ENCODE measurements at places on chromosomes 16 and 17.

DNA sequence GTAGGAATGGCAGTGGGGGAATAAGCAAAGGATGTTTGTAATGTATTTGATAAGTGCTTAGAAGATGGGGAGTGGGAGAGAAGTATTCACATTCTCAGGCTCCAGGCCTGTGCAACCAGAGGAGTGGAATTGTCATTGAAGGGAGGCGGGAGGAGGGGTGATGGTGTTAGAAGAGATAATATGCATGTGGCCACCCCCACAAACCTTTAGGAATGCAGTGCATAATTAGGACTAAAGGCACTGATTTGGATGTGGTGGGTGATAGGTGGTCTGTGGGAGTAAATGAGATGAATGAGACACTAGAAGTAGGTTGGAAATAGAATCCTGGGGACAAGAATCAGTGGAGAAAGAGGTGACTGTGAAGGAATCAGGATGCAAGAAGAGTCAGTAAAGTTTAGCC, 27.1 kb downstream of the UTP18 start:
- DNase-seq: no peak

- no peak for DNase-seq
These were observed 9.1 kb downstream of the TSPOAP1 start for GRCh38 chr17:58319173-58320162.

GRCh38 chr16:66304961-66305360, 61.5 kb upstream of the CDH5 start:
- no peak for DNase-seq

DNA sequence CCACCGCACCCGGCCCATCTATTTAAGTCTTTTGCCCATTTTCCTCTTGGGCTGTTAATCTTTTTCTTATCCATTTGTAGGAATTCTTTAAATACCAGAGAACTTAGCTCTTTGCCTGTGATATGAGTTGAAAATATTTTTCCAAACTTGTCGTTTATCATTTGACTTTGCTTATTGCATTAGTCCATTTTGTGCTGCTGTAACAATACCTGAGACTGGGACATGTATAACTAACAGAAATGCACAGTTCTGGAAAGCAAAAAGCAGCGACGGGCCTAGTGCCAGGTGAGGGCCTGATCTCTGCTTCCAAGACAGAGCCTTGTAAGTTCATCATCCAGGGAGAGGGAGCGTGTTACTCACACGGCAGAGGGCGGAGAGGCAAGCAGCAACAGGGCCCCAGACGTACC, 25.6 kb upstream of the BHLHA9 start:
- no peak for DNase-seq

- DNase-seq: no peak
These were observed 41.5 kb downstream of the CD300LF start for GRCh38 chr17:74671031-74671771.

DNA sequence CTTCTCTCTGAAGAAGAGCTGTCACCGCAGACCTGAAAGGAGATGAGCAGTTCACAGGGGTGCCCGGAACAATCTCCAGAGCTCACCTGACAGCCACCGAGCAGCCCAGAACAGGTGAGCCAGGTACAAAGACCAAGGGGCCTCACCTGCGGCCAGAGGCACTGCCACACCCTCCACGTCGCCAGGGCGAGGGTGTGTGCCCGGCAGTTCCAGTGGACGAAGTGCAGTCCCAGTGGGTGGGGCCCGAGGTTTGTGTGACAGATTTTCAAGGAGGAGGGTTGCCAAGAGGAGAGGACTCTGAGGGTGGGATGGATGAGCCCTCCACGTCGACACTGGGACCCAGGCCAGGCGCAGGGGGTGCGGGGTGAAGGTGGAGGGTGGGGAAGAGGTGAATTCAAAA, 61.7 kb downstream of the SMPD3 start:
- no peak for DNase-seq

DNA sequence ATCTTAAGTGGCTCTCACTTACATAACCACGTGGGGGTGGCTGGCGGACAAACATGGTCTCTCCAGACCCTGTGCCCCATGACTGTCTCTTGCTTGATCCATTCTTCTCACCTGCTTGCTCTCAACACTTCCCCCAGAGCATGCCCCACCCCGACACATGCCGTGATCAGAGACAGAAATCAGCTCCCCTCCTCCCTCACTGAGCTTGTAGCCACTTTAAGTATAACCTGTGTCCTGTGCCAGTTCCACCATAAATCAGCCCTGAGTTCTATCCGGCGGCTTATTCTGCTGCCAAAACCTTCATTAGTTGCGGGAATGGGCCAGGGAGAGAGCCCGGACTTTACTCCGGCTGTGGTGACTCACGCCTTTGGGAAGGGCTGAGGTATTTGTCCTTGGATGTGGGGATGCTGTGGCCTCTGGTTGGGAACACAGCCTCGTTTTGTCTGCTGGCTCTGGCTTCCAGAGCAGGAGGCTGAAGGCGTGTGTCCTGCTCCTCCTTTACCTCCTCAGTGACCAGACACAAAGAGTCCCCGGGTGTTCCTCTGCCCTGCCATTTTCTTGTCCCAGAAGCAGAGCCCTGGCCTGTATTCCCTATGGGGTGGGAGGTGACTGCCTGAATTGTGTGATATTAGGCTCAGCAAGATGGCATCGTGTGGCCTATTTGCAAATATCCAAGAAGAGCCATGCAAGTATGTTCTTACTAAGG, 21.1 kb downstream of the ANKRD40 start:
- DNase-seq: no peak

DNA sequence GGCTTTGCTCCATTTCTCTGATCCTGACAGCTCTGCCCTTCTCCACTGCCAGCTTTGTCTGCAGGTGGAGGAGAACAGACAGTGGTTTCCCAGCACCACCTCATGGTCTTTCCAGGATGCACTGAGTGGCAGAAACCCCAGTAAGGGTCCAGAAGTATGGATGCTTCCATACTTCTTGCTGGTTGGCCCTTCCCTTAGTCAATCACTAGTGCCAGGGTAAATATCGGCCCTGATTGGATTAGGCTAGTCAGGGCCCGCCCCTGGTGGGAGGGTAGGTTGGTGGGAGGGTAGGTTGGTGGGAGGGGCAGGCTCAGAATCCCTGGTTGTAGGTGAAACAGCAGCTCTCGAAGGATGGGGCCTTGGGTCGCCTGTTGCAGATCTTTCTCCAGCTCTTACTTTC, 10.2 kb downstream of the RNF213 start:
- no peak for DNase-seq

GRCh38 chr17:59277031-59277430, 54.4 kb upstream of the YPEL2 start:
- no peak for DNase-seq

DNA sequence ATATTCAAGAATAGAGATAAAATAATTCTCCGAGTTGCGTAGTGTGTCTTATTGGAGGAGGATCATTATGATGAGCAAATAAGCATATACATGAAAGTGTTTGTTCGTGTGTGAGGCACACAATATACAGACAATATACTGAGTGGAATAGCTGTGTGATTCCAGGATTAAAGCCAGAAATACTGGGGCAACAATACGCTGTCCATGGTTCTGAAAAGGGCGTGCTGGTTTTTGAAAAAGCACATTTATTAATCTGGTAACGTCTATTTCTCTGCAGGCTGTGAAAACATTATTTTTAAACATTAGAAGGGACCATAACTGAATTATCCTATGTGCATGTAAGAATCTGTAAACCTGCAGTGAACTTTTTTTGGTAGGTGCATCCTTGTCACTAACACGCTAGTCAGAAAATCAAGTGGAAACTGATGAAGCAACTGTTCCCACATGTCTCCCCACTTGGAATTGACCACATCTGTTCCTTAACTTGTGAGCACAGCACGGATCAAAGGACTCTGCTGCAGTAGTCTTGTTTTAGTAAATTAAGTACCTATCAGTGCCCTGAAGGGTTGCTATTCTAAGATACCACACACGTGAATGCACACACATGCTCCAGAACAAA, 346.0 kb downstream of the GRIN2A start:
- DNase-seq: no peak

- DNase-seq: no peak
These were observed 4.2 kb downstream of the BORCS6 start for GRCh38 chr17:8185582-8186445.

GRCh38 chr17:64783556-64784352, 121.6 kb upstream of the SMURF2 start:
- no peak for DNase-seq

GRCh38 chr16:89020925-89021595, 44.1 kb upstream of the CBFA2T3 start:
- DNase-seq: no peak
